ENCODE measurements at places on chromosomes 11 and 22.

DNA sequence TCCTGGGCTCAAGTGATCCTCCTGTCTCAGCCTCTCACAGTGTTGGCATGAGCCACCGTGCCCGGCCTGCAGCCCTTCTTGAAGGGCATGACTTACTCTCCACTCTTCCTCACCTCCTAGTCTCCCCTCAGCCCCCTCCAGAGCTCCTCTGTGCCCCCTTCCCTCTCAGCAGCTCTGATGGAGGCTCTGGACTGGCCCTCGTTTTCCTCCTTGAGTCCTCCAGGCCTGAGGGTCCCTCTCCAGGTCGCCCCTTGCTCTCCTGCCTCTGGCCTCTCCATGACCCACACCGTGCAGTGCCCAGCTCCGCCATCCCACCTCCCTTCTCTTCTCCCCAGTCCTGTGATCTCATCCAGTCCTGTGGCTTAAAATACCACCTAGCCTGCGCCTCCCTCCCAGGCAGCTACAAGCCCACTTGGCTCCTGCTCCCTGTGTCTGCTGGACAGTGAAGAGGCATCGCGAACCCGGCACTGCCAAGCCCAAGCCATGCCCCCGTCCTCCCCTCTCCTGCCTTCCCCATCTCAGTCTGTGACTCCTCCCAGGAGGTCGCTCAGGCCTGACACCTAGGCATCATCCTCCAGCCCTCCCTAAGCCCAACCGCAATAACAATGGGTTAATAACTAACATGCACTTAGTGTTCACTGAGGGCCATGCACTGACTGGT is 11.9 kb downstream of the KCNJ4 start:
- no peak for DNase-seq

DNA sequence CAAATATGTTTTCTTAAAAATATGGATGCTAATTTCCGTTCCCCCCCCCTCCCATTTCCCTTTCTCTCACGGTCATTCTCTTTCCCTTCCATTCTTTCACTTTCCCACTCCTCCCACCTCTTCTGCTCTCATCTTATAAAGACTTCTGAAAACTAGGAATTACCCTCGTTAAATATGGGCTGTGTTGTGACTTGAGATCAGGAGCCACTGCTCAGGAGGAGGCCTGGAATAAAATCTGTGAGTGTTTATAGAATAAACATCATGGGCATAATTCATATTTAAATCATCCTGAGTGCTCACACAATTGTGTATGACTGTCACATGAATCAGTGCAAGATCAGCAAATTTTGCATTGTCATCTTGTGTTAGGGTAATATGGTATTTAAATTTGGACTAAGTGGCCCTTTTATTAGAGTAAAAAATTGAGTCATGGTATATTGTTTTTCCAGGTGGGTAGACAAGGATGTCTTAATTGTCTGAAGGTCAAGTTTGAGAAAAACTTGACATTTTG is 208.0 kb downstream of the DDX10 start:
- no peak for DNase-seq

DNA sequence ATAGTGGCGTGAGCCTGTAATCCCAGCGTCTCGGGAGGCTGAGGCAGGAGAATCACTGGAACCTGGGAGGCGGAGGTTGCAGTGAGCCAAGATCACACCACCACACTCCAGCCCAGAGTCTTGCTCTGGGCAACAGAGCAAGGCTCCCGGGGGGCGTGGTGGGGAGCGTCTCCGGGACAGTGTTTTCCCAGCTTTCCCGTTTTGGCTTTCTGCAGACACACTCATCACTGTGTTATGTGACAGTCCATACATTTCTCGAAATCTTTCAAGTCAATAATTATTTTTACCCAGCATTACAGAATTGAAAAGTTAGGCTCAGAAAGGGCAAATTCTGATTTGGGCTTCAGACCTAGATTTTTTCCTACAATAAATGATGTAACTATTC is 31.7 kb downstream of the NEAT1 start:
- no peak for DNase-seq

DNA sequence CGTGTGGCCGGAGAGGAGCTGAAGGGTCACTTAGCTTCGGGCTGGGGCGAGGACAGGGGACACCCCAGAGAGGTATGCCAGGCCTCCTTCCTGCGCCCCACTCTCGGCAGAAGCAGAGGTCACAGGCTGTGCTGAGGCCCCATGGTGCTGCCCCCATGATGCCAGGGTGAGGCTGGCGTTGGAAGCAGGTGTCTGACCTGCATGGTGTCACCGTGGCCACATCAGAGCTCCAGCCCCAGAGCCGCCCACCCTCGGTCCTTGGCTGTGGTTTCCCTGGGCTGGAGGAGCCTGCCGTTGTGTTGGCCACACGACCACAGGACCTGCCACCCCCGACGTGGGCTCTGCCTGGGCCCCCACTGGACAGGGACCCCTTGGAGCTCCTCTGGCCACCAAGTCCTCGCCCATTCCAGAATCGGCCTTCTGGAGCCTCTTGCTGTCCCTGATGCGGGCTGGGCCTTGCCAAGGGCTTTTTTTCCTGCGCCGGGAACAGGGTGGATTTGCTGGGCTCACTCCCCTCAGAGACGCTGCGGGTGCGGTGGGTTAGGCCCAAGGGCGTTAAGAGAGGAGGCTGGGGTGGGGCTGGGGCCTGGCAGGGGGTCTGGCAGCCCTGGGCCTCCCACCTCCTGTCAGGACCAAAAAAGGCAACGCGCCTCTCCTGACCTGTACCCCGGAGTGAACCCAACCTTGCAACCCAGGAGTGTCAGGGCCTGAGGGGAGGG is 8.2 kb upstream of the TSSC4 start:
- DNase-seq = no peak

- no peak for DNase-seq
Observed at GRCh38 chr11:94934846-94935245, 38.5 kb downstream of the CWC15 start.

DNA sequence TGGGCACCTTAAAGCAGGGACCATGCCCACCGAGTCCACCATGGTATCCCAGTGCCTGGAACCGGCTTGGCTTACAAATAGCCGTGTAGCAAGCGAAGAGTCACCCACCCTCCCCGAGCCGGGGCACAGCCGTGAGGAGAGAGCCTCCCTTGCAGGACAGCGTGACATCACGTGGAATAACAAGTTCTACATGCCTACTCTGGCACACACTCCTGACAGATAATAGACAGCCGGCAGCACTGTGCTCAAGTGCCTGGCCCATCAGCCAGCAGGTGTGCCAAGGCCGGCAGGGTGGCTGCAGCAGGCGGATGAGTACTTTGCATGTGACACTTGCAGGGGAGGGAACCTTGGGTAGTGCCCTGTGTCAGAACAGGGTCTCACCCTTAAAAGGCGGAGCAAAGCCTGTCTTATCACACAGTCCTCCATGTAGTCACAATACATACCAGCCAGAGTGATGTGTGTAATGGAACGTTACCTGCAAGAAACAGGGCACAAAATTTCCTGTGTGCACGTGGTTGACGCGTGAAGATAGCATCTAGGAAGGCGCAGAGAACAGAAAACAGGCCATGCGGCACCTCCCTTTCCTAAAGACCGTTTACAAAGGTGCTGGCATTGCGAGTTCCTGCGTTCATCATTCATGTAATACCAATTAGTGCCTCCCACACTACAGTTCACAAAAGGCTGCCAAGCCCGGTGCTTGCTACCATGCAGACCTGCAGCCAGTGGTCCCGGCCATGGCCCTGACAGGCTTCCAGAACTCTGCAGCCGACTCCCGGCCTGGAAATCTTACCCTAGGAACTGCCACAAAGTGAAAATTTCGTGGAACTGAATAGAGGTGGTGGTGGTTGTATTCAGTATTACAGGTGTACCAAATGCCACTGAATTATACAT is 16.4 kb downstream of the TOM1 start:
- DNase-seq = peak; percentile 34

DNA sequence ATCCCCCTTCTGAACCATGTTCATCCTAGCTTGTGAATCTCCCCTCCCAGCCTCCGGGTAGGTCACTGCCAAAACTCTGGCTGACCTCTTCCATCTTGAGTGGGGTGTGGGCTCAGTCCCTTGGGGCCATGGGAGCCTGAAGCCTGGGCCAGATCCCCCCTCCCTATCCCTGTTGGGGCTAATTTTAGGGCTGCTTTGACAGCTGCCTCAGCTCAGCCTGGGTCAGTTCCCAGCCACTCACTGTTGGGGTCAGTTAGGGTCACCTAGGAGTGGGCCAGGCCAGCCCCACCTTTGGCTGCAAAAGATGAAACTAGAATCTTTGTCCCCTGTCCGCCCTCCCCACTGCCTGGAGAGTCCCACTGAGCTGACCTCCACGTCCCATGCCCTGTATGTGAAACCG is 29.8 kb upstream of the P2RY2 start:
- no peak for DNase-seq

GRCh38 chr11:19380375-19380774 is 139.6 kb upstream of the E2F8 start:
- no peak for DNase-seq

DNA sequence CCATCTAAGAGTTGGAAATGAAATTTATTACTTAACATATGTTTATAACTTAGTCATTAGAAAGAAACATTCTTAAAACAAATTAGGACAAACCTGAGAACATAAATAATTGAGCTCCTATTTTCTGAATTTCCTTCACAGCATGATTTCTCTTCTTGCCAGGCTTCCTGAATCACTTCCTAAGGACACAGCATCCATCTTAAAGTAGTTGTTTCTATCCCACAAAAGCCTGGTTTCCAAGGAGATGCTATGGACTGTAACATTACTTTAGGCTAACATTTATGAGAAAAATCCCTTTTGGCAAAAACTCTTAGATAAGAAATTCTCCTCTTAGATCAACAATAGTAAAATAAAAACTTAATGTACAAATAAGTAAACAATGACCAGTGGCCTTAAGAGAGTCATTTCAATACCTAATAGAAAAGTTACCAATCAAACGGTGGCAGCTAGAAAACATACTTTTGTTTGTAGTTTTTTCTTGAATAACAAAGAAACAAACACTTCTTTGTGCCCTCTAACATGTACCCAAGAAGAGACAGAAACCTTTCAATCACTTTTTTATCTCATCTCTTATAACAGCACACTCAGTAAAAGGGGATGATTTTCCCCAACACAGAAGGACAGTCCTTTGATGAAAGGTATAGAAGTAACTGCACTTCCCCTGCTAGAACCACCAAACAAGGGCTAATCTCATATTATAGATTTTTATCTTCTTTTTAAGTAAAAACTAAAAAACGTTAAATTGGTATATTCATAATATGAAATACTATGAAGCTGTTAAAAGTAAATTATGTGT is 74.5 kb downstream of the TTC28 start:
- DNase-seq = no peak
